ENCODE measurements at places on chromosomes 1 and 21.

DNA sequence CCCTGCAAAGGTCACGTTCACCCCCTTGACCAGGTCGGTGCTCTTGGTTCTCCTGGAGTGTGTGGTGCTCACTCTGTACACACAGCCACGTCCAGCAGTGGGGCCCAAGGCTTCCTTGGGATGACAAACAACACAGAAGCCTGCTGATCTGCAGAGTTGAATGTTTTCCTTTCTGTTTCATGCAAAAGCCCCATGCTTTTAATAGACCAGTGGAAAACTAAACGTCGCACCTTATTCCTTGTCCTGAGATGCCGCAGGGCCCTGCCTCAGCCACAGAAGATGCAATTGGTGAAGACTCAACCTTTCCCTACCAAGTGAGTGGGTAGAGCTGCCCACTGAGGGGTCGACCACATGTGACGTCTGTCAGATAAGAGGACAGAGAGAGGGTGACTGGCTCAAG lies 5.8 kb upstream of the PDPN start:
- DNase-seq: no peak

DNA sequence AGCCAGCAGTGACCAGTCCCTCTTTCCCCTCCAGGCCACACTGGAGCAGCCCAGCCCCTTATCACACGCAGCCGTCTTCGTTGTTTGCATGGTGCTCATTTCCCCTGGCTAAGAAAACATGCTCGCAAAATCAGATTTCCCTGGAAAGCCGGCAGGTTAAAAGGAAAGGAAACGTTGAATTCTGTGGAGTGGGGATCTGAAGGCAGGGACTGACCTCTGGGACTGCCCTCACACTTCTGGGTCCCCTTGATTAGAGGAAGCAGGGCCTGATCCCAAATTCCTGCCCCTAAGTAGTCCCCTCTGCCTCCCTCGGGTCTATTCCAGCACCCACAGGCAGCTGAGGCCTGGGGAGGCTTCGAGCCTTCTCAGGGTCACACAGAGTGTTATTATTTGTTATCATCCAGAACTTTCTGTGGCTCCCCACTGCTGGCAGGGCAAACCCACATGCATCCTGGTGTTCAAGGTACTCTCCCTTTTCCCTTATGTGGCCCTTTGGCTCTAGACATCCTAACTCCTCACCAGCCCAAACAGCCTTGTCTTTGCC lies 125.2 kb upstream of the ZBTB40 start:
- no peak for DNase-seq

GRCh38 chr1:155186067-155186793 lies 12.6 kb downstream of the TRIM46 start:
- no peak for DNase-seq

DNA sequence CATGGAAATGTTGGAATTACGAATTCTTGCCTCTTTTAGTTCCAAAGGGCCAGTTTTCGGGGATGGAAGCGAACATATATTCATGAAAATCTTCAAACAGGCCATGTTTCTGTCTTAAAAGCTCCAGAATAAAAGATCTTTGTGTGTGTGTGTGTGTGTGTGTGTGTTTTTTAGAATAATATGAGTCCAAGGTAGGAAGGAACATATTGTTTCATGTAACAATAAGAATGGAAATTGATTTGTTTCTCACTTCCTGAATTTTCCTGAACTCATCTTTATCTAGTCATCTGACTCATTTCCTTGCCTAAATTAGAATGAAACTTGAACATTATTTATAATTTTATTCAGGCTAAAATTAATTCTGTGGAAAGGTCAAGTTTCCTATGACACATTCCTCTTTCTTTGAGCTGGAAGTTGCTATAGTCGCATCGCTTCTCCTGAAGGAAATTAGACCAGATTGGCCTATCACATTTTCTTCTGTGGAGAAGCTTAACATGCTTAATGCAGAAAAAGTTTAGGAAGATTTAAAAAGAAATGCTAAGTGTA lies 805.1 kb upstream of the ADAMTS5 start:
- DNase-seq: no peak

DNA sequence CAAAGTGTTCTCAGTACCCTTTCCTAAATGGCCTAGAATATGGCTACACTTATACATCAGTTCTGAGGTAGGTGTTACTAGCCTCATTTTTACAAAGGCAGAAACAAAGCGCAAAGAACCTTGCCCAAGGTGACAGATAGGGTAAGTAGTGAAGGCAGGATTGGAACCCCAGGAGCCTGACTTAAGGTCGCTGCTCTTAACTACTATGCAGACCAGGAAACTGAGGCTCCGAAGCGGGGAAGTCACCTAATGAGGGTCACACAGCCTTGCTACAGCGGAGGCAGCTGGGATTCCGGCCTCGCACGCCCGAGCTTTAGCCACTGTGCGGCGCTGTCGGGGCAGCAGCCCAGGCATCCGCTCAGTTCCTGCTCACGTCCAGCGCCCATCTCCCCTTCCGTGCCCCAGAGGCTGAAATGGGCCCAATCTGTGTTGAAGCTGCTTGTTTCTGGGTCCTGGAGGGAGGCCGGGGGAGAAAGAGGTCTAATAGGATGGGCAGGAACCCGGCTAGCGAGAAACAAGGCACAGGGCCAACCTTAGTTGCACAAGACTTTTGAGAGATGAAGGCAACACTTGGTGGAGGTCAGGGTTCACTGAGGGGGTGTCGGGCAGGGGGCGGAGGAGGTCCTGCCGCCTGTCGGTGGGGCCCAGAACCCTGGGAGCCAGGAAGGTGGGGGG lies 1.4 kb upstream of the FOXD2 start:
- DNase-seq: peak; percentile 74

DNA sequence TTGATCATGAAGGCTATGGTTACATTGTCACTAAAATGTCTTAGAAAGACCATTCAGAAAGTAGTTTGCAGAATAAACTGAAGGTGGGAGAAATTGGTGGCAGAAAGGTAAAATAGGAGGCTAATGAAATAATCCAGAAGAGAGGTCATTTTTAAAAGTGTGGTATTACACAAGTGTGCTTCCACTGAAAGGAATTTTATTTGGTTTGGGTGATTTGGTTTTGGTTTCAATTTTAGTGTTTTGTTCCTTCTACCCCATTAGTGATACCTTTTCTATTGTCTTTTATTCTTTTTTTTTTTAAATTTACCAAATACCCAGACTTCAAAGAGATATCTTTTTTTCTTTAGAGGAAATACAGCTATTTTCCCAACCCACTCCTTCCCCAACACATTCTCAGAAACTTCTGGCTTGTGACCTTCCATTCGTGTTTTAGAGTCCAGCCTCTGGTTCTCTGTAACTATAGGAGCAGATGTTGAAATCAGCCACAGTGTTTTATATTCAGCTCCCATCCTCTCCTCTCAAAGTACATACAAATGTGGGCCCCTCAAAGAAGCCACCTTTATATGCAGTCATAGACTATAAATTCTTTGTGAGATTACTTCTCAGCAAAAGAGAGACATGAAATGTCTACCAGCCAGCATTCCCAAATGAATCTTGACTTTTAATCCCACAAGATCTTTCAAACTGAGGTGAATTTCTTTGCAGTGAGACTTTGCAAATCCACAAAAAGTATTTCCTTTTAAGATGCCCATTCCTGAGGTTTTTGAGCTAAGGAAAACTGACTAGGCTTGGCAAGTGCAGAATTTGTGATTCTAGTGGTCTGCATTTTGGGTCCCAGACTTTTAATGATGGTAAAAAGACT lies 42.0 kb upstream of the PALMD start:
- DNase-seq: no peak

- DNase-seq: peak; percentile 68
Observed at GRCh38 chr1:202967684-202968281, 726 bp upstream of the CYB5R1 start.

GRCh38 chr1:172742599-172743500 lies 83.9 kb downstream of the FASLG start:
- peak; percentile 32 for DNase-seq

- peak; percentile 66 for DNase-seq
Observed at GRCh38 chr21:25735646-25736597, 1.1 kb downstream of the GABPA start.

DNA sequence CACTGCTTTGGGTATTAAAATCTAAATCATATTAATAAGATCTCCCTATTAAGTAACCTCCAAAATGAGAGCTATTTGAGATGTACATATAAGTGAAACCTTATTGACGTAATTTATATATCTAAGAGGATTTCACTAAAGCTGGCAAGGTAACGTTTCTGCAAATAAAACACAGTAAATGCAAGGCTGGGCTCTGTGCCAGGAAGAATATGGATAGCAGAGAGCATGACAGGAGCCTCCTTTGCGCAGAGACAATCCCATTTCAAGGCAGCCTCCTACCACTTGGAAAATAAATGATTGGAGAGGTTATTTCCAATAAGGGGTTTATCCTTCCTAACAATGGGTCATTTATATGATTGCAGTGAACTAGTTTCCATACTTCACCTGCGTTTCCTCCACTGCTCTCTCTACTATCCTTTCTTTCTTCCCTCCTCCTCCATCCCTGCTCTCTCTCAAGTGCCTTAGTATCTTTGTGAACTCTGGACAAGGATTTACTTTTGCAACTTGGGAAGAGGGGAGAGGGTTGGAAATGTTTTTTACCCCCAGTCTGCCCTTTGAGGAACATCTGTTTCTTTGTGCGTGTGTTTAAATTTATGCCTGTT lies 3.0 kb upstream of the NFIA start:
- no peak for DNase-seq
